Activated CD4-positive, alpha-beta T cell treated with anti-CD3 and anti-CD28 coated beads, Interleukin-2, amount 50 U/mL, for 1 hour (primary cell): ENCODE measurements at places on chromosomes 7 and 10.

DNA sequence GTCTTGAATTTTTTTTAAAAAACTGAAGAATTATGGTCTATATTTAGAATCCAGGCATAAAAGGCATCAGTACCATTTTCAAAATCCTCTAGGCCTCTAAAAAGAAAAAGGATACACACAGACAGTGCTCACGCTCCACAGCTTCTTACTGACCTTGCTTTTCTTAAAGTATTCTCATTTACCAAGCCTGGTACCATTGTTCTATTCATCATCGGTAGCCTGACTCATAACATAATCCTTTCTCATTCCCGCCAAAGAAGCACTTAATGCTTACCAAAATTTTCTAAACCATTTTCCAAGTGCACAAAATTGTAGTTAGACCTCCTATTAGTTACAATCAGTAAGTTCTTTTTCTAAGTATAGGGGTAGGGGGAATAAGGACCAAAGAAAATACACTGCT lies 54.6 kb downstream of the ATE1 start:
- DNase-seq, result no peak

DNA sequence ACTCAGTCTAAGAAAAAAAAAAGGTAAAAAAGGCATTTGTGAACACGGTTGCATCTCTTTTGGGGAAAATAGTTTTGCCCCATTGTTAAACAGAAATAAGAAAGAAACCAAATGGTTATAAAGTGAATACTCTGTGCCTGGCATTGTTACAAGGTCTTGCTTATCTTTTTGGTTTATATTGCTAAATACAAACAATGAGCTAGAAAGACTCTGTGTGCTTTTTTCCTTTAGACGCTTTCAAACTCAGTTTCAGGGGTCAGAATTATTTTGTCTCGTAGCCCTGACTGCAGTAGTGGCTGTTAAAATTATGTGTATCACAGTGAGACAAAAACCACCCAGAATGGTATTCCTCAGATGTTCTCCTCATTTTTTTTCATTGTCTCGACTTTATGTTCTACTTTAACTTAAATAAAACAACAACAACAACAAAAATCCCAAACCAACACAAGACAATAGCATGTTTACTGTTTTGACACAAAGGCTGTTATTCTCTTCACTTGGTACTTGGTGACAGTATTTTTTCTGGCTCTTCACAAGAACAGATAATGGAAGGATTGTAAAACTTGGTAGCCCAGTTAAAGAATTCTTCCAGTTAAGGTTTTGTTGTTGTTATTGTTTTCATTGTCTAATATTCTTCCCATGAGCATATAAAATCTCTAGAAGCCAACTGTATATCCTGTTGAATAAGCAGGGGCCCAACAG lies 190.1 kb downstream of the PLXDC2 start:
- DNase-seq, result no peak

DNA sequence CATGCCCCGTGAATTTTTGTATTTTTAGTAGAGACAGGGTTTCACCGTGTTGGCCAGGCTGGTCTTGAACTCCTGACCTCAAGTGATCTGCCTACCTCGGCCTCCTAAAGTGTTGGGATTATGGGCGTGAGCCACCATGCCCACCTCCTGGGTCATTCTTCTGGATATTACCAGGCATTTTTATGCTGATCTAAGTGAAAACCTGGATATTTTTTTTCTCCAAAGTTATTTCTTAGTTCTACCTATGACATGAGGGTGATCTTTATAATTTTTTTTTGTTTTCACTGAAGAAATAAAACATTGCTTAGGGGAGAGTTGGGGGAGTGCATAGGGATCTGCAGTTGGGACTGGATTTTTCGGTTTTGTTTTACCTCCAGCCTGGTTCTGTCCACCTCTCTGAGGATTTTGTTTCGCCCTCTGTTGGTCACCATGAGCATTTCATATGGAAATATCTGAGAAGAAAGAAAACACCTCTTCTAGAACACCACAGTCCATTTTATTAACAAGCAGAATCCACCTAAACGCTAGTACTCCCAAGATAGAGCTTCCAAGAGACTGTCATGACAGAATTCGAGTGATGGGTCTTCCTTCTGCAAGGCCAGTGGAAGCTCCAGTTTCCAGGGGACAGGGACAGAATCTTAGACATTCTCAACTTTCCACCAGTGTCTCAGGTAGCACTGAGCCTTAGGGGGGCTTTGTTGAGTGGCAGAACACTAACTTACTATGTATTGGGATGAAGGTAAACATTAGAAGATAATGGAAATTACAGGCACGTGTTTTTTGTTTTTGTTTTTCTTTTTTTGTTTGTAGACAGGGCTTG lies 33.4 kb upstream of the AFAP1L2 start:
- no peak for DNase-seq

GRCh38 chr10:55019439-55019838 lies 218.4 kb upstream of the PCDH15 start:
- no peak for DNase-seq

GRCh38 chr7:158657189-158657746 lies 47.3 kb downstream of the NCAPG2 start:
- no peak for DNase-seq

DNA sequence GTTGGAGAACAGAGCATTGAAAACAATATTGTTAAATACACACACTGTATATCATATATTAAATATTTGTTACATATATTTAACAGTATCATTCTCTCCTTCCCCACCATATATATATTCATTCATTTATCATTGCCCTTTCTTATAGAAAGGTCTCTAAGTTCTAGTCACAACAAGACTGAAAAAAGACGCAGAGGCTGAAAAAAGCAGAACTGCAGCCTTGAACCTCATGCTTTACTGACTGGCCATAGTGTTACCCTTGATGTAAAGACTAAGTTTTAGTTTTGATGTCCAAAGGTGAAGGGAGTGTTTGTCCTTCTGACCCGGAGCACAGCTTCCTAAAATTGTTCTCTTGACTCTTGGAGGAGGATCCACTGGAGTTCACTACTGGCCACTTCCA lies 247.9 kb downstream of the PTEN start:
- no peak for DNase-seq

GRCh38 chr10:124484661-124485060 lies 23.0 kb downstream of the LHPP start:
- no peak for DNase-seq

- no peak for DNase-seq
Observed at GRCh38 chr7:13904007-13904406, 85.5 kb downstream of the ETV1 start.

DNA sequence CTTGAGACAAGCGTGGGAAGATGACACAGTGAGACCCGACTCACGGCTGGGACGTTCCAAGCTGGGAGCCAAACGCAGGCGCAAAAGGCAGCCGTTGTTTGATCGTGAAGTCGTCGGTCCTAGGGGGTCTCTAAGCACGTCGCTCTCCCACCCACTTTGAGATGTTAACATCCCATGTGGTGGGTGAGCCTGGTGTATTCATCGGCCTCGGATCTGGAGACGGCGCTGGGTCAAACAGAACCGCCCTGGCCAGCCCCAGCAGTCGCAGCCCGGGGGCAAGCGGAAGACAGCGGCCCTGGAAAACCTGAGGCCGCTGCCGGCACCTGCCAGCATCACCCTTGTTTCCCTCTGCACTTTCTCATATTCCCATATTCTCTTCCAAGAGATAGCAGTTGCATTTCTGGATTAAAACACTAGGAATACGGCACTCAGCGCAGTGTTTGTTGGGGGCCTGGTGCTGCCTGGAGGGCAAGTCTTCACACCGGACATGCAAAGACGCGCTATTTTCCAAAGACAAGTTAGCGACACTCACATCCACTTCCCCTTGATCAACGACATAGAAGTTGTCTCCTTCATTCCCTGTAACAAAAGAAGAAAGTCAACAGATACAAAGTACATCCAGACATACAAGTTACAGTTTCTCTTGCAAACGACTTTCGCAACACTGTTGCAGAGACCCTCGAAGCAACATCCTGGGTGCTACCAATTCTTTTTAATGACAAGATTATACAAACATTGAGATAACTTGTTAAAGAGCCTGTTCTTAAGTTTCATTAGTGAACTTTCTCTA lies 86.2 kb upstream of the PDGFA start:
- no peak for DNase-seq

GRCh38 chr10:21340331-21340730 lies 185.2 kb downstream of the SKIDA1 start:
- DNase-seq, result no peak

DNA sequence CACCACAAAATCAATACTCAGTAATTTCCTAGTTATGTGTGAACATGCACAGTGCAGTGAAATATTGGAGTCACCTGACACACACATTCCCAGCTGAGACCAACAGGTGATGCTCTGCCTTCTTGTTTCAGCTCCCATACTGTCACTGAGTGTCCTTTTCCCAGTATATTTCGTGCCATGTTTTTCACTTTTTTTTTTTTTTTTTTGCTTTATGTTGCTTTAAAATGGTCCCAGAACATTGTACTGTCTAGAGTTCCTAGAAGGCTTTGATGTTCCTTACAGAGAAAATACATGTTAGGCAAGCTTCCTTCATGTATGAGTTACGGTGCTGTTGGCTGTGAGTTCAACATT lies 45.6 kb downstream of the ELAPOR2 start:
- no peak for DNase-seq
